Neural progenitor cell (in vitro differentiated cells): ENCODE measurements at places on chromosomes 4 and X. TPM values are rescaled to one million over a fixed set of nuclear protein-coding genes. Genes with fewer than 3 reads are reported as not detected.

Gene MND1
- total RNA-seq = 42.2 and 74.6 TPM in 2 replicates

DNA sequence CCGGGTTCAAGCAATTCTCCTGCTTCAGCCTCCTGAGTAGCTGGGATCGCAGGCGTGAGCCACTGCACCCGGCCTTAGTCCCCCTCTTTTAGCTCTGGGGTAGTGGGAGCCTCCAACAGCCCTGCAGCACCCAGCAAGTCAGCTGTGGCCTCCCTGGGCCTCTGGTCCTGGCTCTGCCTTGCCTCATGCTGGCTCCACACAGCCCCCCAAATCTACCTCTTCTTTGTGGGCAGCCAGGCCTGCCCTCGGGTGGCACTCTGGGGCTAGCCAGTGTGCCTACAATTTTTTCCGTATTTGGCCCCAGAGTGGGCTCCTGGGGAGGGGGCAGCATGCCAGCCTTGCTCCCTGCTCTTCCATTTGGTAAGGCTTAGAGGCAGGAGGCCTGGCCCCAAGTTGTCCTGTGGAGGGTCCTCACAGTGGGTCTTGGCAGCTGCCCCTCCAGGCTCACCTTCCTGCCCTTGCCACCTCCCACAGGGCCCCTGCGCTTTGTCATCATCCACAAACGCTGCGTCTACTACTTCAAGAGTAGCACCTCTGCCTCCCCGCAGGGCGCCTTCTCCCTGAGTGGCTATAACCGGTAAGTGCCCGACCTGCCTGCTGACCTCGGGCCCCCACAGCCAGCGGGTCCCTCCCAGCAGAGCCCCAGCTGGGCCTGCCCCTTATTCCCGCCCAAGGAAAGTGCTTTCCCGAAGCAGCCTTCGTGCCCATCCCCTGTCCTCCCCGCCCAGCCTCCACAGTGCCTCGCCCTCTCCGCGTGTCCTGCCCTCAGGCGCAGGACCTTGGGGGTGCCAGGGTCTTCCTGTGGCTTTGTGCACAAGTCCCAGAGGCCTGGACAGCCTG lies 21.0 kb upstream of the ADD1 start:
- no peak for DNase-seq
- no peaks in the 10 kb centered on the region for H3K36me3 ChIP-seq
- H3K4me1 ChIP-seq = no peaks in the 10 kb centered on the region
- H3K27me3 ChIP-seq = peaks cover 1% of the 10 kb centered on the region
- no peak overlapping the region for H3K27ac ChIP-seq
- H3K4me3 ChIP-seq = no peak overlapping the region

DNA sequence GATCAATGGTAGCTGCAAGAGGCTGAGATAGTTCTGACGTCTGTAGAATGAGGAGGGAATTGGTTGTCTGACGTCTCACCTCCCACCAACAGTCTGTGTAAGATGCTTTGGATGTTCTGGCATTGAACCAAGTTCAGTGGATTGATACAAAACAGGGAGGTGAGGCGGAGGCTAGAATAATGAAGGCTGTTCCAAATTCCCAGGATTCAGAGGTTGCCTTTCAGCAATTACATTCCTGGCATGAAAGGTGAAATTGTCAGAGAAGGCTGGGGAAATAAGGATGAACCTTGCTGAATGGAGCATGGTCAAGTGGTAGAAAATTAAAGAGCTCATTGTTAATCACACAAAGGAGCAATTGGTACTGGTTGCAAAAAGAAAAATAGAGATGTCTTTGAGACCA lies 241.6 kb downstream of the FBXW7 start:
- H3K36me3 ChIP-seq = no peaks in the 10 kb centered on the region
- DNase-seq = no peak
- H3K4me1 ChIP-seq = no peaks in the 10 kb centered on the region
- no peak overlapping the region for H3K27ac ChIP-seq

Gene P2RY4
- 0.28 TPM in 1 of 2 replicates, not detected in the other for total RNA-seq

DNA sequence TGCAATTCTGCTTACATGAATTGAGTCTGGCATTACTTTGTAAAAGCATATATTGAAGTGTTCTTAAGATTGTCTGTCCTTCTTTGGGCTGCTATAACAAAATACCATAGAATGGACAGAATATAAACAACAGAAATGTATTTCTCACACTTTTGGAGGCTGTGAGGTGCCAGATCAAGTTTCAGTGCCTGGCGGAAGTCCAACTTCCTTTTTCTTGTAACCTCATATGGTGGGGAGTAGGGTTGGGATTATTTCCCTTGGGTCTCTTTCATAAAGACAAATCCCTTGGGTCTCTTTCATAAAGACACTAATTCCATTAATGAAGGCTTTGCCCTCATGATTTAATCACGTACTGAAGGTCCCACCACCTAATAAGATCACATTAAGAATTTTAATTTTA lies 199.3 kb upstream of the GRID2 start:
- H3K27ac ChIP-seq = no peak overlapping the region
- no peaks in the 10 kb centered on the region for H3K4me1 ChIP-seq
- no peaks in the 10 kb centered on the region for H3K27me3 ChIP-seq
- no peaks in the 10 kb centered on the region for H3K36me3 ChIP-seq
- no peak overlapping the region for H3K4me3 ChIP-seq

DNA sequence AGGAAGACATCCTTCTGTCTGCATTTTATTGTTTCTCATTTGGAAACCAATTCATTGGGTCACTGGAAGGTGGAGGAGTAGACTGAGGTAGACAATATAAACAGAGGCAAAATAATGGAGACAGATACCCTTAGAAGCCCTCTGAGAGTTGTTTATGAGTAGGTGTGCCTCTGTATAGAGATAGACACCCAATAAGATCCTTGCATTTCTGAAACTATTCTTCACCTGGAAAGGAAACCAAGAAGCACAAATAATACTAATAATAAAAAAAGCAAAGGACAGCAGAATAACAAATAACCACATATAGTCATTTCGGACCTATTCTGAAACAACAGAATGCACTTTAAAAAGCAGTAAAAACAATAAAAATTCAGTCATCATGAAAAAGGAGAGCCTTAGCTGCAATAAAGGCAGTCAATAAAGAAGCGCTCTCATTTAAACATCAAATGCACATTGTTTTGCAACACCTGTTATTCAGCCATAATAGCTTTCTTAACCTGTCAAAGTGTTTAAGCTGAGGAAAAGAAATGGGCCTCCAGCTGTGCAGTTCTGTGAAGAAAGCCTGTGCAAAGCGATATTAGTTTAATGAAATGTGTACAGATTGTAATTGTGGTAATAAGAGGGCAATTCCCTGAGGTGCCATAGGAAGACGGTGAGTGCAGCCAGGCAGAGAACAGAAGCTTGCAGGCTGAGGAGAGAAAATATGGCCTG lies 904.2 kb downstream of the STPG2 start:
- no peaks in the 10 kb centered on the region for H3K27me3 ChIP-seq
- peak overlapping the region; percentile 80 for H3K27ac ChIP-seq
- H3K4me3 ChIP-seq = no peak overlapping the region

Gene POF1B
- total RNA-seq = not detected in 2 replicates

DNA sequence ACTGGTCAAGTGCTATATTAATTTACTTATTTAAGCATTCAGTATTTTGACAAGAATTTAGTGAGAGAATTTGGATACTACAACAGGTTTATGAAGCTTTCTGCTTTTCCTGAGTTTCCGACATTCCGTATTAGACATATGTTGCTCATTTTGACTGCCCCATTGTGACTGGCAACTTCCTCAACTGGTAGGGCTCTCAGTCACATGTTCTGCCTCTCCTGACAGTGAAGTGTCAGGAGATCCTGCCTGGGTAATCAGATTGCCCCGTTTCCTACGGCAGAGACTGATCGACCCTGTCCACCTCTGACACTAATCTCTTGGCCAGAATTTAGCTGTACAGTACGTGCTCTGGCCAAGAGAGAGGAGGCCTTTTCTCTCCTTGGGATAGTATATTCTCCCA lies 49.5 kb downstream of the CLNK start:
- no peaks in the 10 kb centered on the region for H3K27me3 ChIP-seq
- H3K4me3 ChIP-seq = no peak overlapping the region
- peaks cover 17% of the 10 kb centered on the region for H3K4me1 ChIP-seq
- DNase-seq = no peak
- no peak overlapping the region for H3K27ac ChIP-seq
